GM23338 (cell line): ENCODE measurements at places on chromosomes 12 and 14. TPM values are rescaled to one million over a fixed set of nuclear protein-coding genes. Genes with fewer than 3 reads are reported as not detected.
A peak's percentile ranks its signal among the peaks of the same experiment; 100 is the strongest.

The SPRING1 gene
- total RNA-seq, result 51.3 and 57.1 TPM in 2 replicates

DNA sequence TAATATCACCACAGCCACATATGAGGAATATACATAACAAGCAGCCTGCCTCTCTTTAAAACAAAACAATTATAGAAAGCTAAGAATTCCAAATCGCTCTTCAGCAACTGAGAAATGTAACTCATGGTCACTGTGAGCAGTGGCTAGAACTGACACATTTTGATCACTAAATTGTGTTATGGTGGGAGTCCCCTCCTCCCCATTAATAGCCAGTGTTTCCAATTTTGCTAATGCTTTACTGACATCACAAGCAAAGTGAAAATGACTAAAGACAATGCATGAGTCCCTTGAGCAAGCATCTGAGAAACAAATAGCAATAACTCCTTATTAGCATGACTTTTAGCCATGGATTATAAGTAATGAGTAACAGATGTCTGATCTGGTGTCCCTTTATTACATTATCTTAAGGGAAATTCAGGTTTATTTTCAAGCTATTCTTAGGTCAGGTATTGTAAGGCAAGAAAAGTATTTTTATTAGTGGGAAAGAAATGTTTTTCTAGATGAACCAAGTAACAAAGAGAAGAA is 148.3 kb downstream of the KCNH5 start:
- no peaks in the 10 kb centered on the region for H3K36me3 ChIP-seq
- peaks cover 31% of the 10 kb centered on the region for H3K4me1 ChIP-seq
- no peak overlapping the region for H3K27ac ChIP-seq
- H3K4me3 ChIP-seq, result no peak overlapping the region

- H3K4me3 ChIP-seq, result no peak overlapping the region
- no peak overlapping the region for H3K27ac ChIP-seq
- H3K4me1 ChIP-seq, result 0 out of 2 replicates have a peak, but pooled peaks cover 3% of the 10 kb centered on the region
- H3K27me3 ChIP-seq, result no peaks in the 10 kb centered on the region
- peak; percentile 28 for DNase-seq
These were observed 1375.2 kb upstream of the TMEM132C start for GRCh38 chr12:126891789-126892188.

DNA sequence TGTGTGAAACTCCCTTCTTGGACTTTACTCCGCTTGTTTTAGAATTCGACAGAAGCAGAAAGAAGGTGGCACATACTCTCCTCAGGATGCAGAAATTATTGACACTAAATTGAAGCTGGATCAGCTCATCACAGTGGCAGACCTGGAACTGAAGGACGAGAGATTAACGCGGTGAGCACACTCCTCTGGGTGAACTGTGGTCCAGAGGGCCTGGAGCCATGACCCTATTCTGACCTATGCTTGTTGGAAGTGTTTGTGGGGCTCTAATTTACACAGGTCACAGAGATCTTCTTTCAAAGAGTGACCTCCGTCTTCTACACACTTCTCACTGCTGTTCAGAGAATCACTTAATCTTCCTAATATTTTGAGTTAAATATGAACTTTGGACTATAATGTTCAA is 72.5 kb upstream of the MYF6 start:
- no peaks in the 10 kb centered on the region for H3K27me3 ChIP-seq
- no peaks in the 10 kb centered on the region for H3K36me3 ChIP-seq
- H3K4me3 ChIP-seq, result no peak overlapping the region
- DNase-seq, result no peak
- no peak overlapping the region for H3K27ac ChIP-seq

GRCh38 chr12:58090685-58091084 is 149.3 kb downstream of the ATP23 start:
- DNase-seq, result no peak
- H3K27me3 ChIP-seq, result no peaks in the 10 kb centered on the region
- no peak overlapping the region for H3K4me3 ChIP-seq
- H3K36me3 ChIP-seq, result no peaks in the 10 kb centered on the region

- H3K36me3 ChIP-seq, result no peaks in the 10 kb centered on the region
- peak overlapping the region; percentile 83 for H3K4me3 ChIP-seq
- no peak overlapping the region for H3K27ac ChIP-seq
These were observed 1.8 kb downstream of the FLRT2 start for GRCh38 chr14:85531587-85532373.

The BEGAIN gene
- total RNA-seq, result 2.4 and 6.6 TPM in 2 replicates

The GPR137C gene
- 3.3 and 5.2 TPM in 2 replicates for total RNA-seq

GRCh38 chr12:88310666-88311065 is 168.6 kb downstream of the TMTC3 start:
- no peaks in the 10 kb centered on the region for H3K27me3 ChIP-seq
- no peak for DNase-seq
- H3K4me1 ChIP-seq, result no peaks in the 10 kb centered on the region
- H3K36me3 ChIP-seq, result no peaks in the 10 kb centered on the region
- H3K4me3 ChIP-seq, result no peak overlapping the region
- H3K27ac ChIP-seq, result no peak overlapping the region

GRCh38 chr12:124633365-124634362 is 66.3 kb upstream of the NCOR2 start:
- no peak overlapping the region for H3K4me3 ChIP-seq
- DNase-seq, result no peak
- no peaks in the 10 kb centered on the region for H3K27me3 ChIP-seq
- no peaks in the 10 kb centered on the region for H3K36me3 ChIP-seq
- H3K4me1 ChIP-seq, result peaks cover 12% of the 10 kb centered on the region; the same call in 1 of the 2 replicates

DNA sequence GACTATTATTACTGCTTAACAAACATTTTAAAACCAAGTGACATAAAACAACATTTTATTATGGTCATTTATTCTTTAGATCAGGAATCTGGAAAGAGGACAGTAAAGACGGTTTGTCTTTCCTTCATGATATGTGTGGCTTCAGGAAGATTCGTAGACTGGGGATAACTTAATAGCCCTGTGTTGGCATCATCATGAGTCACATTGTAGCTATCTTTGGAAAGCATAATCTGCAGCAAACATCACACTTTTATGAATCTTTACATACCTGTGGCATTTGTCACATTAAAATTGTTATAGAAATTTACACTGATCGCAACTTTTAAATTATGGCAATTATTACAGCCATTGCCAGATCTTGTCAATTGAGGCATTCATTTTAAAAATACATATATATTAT is 397.1 kb downstream of the NOVA1 start:
- H3K4me3 ChIP-seq, result no peak overlapping the region
- 0 out of 2 replicates have a peak, but pooled peaks cover 3% of the 10 kb centered on the region for H3K4me1 ChIP-seq
- DNase-seq, result no peak
- no peaks in the 10 kb centered on the region for H3K36me3 ChIP-seq
- no peak overlapping the region for H3K27ac ChIP-seq

GRCh38 chr14:104820669-104821228 is 19.8 kb downstream of the ZBTB42 start:
- no peaks in the 10 kb centered on the region; the same call in 1 of the 2 replicates for H3K36me3 ChIP-seq
- peaks cover 28% of the 10 kb centered on the region for H3K27me3 ChIP-seq
- peak; percentile 79 for DNase-seq
- H3K4me1 ChIP-seq, result peaks cover 9% of the 10 kb centered on the region
- no peak overlapping the region for H3K4me3 ChIP-seq

The RHOJ gene
- 0.17 TPM in 1 of 2 replicates, not detected in the other for total RNA-seq

- no peaks in the 10 kb centered on the region for H3K27me3 ChIP-seq
- no peaks in the 10 kb centered on the region for H3K36me3 ChIP-seq
- no peak for DNase-seq
- H3K4me3 ChIP-seq, result no peak overlapping the region
- no peak overlapping the region for H3K27ac ChIP-seq
These were observed 7.3 kb downstream of the GPR68 start for GRCh38 chr14:91237219-91237618.

GRCh38 chr14:95536671-95537070 is 1.8 kb downstream of the GLRX5 start:
- DNase-seq, result no peak
- peaks cover 27% of the 10 kb centered on the region for H3K4me1 ChIP-seq
- H3K27me3 ChIP-seq, result no peaks in the 10 kb centered on the region
- H3K27ac ChIP-seq, result no peak overlapping the region
- peak overlapping the region; percentile 95 for H3K4me3 ChIP-seq
- 0 out of 2 replicates have a peak, but pooled peaks cover 10% of the 10 kb centered on the region for H3K36me3 ChIP-seq

GRCh38 chr14:46256381-46256780 is 395.2 kb downstream of the RPL10L start:
- DNase-seq, result no peak
- no peak overlapping the region for H3K27ac ChIP-seq
- H3K27me3 ChIP-seq, result no peaks in the 10 kb centered on the region
- H3K4me1 ChIP-seq, result no peaks in the 10 kb centered on the region

The EXOC3L4 gene
- total RNA-seq, result not detected in 2 replicates

The CCDC177 gene
- total RNA-seq, result 0.66 and 1.7 TPM in 2 replicates

The CYP27B1 gene
- total RNA-seq, result 2.7 and 6.8 TPM in 2 replicates

- H3K36me3 ChIP-seq, result peaks cover 5% of the 10 kb centered on the region; the same call in 1 of the 2 replicates
- H3K27me3 ChIP-seq, result no peaks in the 10 kb centered on the region
- H3K4me1 ChIP-seq, result peaks cover 5% of the 10 kb centered on the region
- H3K27ac ChIP-seq, result no peak overlapping the region
These were observed 24.9 kb downstream of the PUS7L start for GRCh38 chr12:43733687-43734086.

The ZBTB42 gene
- total RNA-seq, result 4.4 and 7.5 TPM in 2 replicates

DNA sequence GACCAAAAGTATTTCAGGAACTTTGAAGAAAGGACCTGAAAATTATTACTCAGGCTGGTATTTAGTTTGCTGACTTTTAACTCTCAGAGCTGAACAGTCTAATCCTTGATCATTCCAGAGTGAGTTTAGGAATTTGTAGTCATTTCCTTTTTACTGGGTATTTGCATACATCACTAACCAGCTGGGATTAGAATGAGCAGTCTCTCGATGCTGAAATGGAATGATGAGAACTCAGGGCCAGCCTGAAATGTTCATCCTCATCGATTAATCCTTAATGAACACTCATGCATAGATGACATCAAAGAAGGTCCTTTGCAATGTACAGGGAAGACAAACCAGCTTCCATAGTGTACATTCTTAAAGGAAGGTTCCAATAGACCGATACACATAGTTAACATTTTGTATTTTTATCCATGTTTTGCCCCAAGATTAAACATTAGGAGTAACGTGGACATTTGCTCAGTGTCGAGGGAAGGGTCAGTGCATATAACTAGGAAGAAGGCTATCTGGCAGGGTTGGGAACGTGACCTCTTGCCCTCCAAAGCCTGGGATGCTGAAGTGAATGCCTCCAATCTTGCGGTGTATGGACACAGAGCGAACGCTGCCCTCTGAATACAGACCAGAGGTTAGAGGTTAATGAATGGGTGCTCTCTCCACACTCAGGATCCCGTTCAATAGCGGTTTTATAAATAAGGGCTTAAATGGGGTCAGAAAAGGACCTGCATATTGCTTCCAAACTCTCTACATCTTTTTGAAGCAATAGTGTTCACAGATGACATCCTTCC is 14.5 kb downstream of the FBXL14 start:
- DNase-seq, result no peak

The OTX2 gene
- 21.2 and 23.9 TPM in 2 replicates for total RNA-seq

DNA sequence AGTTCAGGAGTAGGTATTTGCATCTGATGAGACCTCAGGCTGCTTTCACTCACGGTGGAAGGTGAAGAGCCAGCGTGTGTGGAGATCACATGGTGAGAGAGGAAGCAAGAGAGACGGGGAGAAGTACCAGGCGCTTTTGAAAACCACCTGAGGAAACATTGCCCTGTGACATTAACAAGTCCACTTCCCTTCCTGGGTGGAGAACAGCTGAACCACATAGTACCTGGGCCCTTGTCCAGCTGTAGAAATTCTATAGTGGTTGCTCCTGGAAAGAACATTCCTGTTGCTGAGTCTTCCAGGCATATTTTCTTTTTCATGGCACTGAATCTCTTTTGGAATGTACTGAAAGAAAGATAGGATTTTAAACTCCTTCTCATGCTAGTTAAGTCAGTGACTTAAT is 87.3 kb upstream of the RIN3 start:
- H3K4me3 ChIP-seq, result no peak overlapping the region
- H3K27ac ChIP-seq, result no peak overlapping the region
- no peaks in the 10 kb centered on the region for H3K36me3 ChIP-seq
- DNase-seq, result no peak
- no peaks in the 10 kb centered on the region for H3K27me3 ChIP-seq
- H3K4me1 ChIP-seq, result no peaks in the 10 kb centered on the region

- H3K27me3 ChIP-seq, result no peaks in the 10 kb centered on the region
- no peak for DNase-seq
- peaks cover 4% of the 10 kb centered on the region; the same call in 1 of the 2 replicates for H3K4me1 ChIP-seq
These were observed 917.0 kb downstream of the LRFN5 start for GRCh38 chr14:42523666-42524065.

DNA sequence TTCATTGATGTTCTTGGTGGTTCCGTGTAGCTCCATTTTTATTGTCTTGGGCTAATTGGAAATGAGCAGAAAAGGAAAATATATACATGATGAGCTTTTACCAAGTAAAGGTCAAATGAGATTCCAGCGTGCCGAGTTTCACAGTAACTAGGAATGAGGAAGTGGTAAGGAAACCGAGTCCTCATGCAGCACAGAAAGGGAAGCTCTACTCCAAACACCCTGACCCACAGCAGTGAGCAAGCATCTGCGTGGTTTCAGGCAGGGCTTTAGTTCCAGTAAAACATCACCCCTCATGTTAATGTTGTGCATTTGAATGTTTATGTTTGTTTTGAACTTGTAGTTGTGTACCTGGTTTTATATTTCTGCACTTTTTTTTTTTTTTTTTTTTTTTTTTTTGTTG is 208.0 kb downstream of the SLC41A2 start:
- no peak overlapping the region for H3K4me3 ChIP-seq
- H3K27me3 ChIP-seq, result no peaks in the 10 kb centered on the region
- no peaks in the 10 kb centered on the region for H3K36me3 ChIP-seq
- peak overlapping the region; percentile 9; the same call in 1 of the 2 replicates for H3K27ac ChIP-seq
- DNase-seq, result no peak

DNA sequence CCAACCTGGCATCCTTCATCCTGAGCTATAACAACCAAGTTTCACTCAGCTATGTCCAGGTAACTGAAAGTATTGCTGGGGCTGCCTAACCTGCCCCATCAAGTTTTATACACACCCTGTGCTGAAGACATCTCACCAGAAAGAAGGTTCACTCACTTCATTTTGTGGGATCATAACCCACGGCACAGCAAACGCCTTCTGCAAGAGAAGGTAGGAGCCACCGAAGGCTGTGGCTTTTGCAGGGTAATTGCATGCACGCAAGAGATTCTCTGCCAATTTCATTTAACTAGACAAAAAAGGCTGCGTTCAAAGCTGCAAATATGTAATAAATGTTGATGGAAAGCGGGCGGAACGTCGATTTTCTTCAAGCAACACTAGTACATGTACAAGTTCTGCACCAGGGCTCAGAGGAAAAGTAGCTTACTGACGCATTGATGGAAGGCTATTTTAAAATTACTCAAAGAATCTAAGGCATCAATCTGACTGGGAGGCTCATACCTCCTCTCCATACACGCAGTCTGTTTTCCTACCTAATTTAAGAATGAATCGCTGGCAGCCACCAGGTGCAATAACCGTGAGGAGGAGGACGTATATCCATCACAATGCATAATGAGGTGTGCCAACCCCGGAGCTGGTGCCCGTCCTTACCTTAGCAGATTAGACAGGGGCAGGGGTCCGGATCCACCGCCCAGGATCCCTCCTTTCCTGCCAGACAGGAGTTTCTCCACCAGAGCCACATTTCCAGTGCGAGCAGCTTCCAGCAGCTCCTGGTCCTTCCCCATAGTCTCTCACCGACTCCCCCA is 1.1 kb downstream of the ANKS1B start:
- H3K27ac ChIP-seq, result no peak overlapping the region
- peak overlapping the region; percentile 79 for H3K4me3 ChIP-seq
- peaks cover 13% of the 10 kb centered on the region for H3K4me1 ChIP-seq
- H3K27me3 ChIP-seq, result peaks cover 27% of the 10 kb centered on the region
